Naive B cell (primary cell): ENCODE measurements at places on chromosomes 6 and 20. TPM values are rescaled to one million over a fixed set of nuclear protein-coding genes. Genes with fewer than 3 reads are reported as not detected.

COX7A2 gene
- polyA plus RNA-seq = 905 TPM

ZNF334 gene
- polyA plus RNA-seq = not detected

BNIP5 gene
- not detected for polyA plus RNA-seq

GRCh38 chr6:27839626-27840475, 72.3 kb downstream of the OR2B2 start:
- H3K27me3 ChIP-seq = no peaks in the 10 kb centered on the region
- no peak overlapping the region for H3K4me3 ChIP-seq
- no peak for DNase-seq
- peaks cover 5% of the 10 kb centered on the region for H3K4me1 ChIP-seq

DNA sequence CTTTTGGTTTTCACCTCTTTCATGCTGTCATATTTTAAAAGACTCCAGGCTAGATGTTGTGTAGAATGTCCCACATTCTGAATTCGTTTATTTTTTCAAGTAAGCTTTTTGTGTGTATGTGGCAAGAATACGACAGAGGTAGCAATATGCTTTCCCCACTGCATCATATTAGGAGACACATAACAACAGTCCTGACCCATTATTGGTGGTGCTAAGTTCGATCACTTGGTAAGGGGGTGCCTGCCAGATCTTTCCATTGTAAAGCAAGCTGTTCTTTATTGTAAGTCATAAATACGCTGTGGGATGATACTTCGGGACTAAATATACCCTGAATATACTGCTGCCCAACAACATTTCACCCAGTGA, 588 bp upstream of the NCOA3 start:
- H3K4me1 ChIP-seq = peaks cover 26% of the 10 kb centered on the region
- H3K36me3 ChIP-seq = peaks cover 8% of the 10 kb centered on the region
- H3K27me3 ChIP-seq = no peaks in the 10 kb centered on the region
- H3K4me3 ChIP-seq = peak overlapping the region; percentile 100
- peak overlapping the region; percentile 75 for H3K27ac ChIP-seq

DNA sequence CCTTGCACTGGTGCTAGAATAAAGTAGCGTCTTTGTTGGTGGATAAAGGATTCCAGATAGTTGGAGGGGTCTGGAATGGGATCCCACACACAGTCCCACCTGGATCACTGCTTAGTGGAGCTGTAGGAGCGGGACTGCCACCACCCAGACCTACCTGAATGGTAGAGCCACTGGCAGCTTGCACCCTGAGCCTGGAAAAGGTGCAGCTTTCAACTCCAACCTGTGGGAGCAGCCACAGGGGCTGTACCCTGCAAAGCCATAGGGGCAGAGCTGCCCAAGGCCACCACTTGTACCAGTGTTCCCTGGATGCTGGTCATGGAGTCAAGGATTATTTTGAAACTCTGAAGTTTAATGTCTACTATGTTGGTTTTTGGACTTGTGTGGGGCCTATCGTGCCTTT, 26.9 kb downstream of the VTA1 start:
- H3K4me3 ChIP-seq = no peak overlapping the region
- no peaks in the 10 kb centered on the region for H3K27me3 ChIP-seq
- H3K27ac ChIP-seq = peak overlapping the region; percentile 69
- H3K36me3 ChIP-seq = peaks cover 58% of the 10 kb centered on the region
- peaks cover 11% of the 10 kb centered on the region for H3K4me1 ChIP-seq

CALHM4 gene
- polyA plus RNA-seq = not detected

SFT2D1 gene
- polyA plus RNA-seq = 116 TPM

- H3K4me3 ChIP-seq = no peak within 1 kb of the TSS
- peaks cover 16% of the 10 kb centered on the region for H3K27me3 ChIP-seq
- no peak for DNase-seq
- H3K36me3 ChIP-seq = no peaks in the 10 kb centered on the region
These were observed at the start of gene SIRPG for GRCh38 chr20:1657556-1658334. SIRPG (minus strand) TSS chr20:1657779; CDS start chr20:1657714, 65 bp downstream.

DNA sequence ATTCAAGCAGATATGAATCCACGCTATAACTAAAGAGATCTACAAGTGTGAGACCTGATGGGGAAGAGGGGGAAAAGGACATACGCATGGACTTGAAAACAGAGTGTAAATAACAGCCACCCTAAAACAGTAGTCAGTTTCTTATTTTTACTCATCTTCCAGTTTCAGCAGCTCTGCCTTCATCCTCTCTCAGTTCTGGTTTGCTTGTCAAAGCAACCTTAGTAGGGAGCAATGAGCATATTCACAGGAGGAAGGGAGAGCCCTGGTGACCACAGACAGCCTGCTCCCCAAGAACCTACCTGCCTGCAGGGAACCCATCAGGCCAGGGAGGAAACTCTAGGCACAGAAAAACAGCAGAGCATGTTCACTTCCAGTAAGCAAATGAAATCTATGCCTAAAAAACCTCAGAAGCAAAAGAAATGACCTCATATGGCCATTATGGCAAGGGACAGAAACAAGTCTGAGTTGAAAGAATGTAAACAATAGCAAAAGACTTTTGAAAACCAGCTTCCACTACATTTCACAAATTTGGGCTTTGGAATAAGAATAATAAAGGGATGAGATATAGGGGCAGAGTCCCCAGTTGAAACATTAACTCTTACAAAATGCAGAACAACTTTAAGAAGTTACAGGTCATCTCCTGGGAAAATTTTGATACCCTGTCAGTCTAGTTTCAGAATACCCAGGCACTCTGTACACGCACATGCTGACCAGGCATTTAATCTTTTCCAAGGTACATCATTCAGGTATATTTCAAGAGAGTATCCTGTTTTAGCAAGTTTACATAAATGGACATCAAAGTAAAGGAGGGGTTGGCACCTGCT, 120.8 kb upstream of the BCLAF1 start:
- no peak for DNase-seq
- no peak overlapping the region for H3K4me3 ChIP-seq
- no peak overlapping the region for H3K27ac ChIP-seq
- no peaks in the 10 kb centered on the region for H3K27me3 ChIP-seq
- peaks cover 8% of the 10 kb centered on the region for H3K4me1 ChIP-seq

KCNK16 gene
- polyA plus RNA-seq = not detected

HLA-DPB1 gene
- 3,267 TPM for polyA plus RNA-seq

GRCh38 chr6:13859871-13860555, 45.7 kb upstream of the MCUR1 start:
- DNase-seq = no peak
- H3K4me3 ChIP-seq = peak overlapping the region; percentile 59
- H3K4me1 ChIP-seq = peaks cover under 1% of the 10 kb centered on the region

PSMB1 gene
- 471 TPM for polyA plus RNA-seq

DNA sequence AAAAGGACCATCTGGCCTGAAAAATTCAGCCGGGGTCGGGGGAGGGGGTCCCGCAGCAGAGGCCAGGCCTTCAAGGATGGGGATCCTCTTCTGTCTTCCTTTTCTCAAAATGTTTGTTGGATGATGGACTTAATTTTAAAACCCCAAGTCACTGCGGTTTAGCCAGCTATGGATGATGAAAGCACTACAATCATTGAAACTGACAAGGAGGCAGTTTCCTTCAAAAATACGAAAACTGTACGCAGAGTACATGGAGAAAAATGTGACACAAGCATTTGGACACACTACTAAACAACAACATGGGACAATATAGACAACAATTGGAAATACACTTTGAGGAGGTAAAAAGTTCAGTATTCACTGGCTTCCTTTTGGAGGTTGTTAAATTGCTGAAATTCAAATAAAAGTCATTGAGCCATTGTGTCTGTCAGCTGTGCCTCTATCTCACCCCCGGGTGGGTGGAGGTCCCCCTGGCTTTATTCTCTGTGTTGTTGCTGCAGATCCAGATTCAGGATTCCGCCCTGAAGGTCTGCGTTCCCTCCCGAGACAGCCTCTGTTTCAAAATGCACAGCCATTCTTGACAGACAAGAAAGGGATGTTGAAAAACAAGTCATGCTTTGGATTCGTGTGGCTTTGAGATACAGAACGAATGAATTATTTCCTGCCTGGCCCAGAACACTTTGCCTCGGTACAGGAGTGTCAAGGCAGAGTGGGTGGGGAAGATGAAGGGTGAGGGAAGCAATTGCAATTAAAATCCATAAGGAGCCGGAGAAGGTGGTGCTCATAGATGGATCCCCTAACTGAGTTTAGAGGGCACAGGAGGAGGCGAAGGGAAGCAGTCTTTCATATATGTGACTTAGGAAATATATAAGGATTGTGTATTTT, 118.2 kb downstream of the TTLL2 start:
- H3K27ac ChIP-seq = no peak overlapping the region
- no peaks in the 10 kb centered on the region for H3K4me1 ChIP-seq
- H3K4me3 ChIP-seq = no peak overlapping the region
- no peak for DNase-seq
- H3K27me3 ChIP-seq = peaks cover 8% of the 10 kb centered on the region
- no peaks in the 10 kb centered on the region for H3K36me3 ChIP-seq

DNA sequence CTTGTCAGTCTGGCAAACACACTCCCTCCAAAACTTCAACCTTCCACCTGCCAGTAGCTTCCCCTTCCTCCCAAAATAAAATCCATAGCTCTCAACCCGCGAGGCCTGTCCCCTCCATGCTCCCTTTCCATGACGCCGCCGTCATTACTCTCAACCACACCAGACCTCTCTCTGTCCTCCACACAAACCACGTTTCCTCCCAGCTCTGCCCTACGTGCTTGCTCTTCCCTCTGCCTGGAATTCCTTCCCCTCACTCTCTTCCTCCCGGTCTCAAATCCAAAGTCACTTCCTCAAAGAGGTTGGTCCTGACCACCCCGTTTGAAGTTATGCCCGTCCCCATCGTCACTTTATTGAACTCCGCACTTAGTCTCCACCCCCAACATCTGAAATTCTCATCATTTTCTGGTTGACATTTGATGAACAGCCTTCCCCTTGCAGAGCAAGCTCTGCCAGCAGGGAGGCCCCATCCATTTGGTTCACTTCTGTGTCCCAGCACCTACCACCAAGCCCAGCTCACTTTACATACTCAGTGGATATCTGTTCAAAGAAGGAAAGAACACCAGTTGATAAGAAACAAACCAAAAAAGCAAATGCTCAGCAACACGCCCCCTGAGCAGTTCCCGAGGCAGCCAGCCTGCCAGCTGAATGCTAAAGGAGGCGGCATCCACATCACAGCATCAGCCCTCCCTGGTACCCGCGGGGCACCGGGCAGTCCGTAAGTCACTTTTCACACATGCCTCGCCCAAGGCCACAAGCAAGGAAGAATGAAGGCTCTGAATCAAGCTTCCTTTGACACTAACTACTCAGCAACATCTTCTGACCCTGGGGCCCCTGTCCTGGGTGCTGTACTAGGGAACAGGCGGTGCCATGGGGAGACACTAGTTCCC, 125.0 kb downstream of the NFATC2 start:
- peak overlapping the region; percentile 77 for H3K4me3 ChIP-seq
- H3K4me1 ChIP-seq = peaks cover 59% of the 10 kb centered on the region
- no peak for DNase-seq
- peak overlapping the region; percentile 89 for H3K27ac ChIP-seq
- peaks cover 16% of the 10 kb centered on the region for H3K36me3 ChIP-seq

GRCh38 chr6:52305948-52306767, 21.6 kb upstream of the MCM3 start:
- H3K27me3 ChIP-seq = no peaks in the 10 kb centered on the region
- H3K4me1 ChIP-seq = peaks cover 73% of the 10 kb centered on the region
- DNase-seq = peak; percentile 81
- peak overlapping the region; percentile 79 for H3K4me3 ChIP-seq
- H3K36me3 ChIP-seq = no peaks in the 10 kb centered on the region
- peak overlapping the region; percentile 97 for H3K27ac ChIP-seq

ADGB gene
- polyA plus RNA-seq = not detected

DNA sequence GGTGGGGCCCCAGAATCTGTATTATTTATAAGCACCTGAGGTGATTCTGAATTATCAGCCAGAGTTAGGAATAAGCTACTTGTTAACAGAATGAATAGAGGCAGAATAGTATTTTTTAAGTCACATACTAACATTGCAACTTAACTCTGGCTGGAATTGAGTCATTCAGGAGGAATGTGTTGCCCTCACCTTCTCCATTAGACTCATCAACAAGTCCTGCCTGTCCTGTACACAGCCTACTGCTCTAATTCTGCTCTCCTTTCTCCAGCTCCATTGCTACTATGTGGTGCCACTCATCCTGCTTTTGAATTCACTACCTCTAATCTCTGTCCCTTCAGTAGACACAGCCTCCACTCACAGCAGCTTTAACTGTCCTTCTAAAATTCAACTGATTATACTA, 669.4 kb downstream of the DHX35 start:
- no peak overlapping the region for H3K4me3 ChIP-seq
- H3K36me3 ChIP-seq = no peaks in the 10 kb centered on the region
- no peaks in the 10 kb centered on the region for H3K4me1 ChIP-seq
- H3K27ac ChIP-seq = no peak overlapping the region
